ENCODE measurements at places on chromosomes 4 and X.

DNA sequence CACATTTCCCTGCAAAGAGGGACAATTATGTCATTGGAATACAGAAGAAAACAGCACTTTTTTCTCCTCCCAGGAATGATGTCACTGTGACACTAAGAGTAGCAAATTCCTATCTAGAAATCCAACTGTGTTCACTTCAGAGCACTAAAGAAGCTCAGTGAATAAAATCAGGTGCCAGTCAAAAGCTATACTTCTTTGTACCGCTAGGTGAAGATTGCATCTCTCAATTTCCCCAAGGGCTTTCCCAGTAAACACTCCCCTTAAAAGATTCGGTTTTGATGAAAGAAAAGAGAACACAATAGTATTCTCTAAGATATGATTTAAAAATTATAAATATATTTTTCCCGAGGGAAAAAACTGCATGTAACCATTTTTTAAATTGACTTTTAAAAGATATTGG, 104.7 kb upstream of the MID1 start:
- no peak overlapping the region for H3K4me3 ChIP-seq
- no peak overlapping the region for H3K27ac ChIP-seq
- H3K27me3 ChIP-seq = no peaks in the 10 kb centered on the region
- no peaks in the 10 kb centered on the region for H3K4me1 ChIP-seq

DNA sequence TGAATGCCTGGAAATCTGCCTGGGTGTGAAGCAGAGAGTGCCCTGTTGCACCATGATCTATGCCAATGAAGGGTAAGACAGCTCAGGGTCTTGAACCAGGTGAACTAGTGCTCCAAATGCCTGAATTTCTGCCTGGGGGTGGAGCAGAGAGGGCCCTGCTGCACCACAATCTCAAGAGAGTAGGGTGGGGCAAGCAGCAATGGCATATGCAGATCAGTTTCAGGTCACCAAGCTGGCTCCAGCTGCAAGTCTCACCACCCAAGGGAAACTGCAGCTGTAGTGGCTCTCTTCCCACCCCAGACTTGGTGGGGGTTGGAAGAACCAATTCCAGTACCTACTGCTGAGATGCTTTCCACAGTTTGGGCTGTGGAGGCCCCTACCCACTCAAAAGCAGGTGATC, 147.0 kb downstream of the SPANXN1 start:
- no peaks in the 10 kb centered on the region for H3K36me3 ChIP-seq
- no peak overlapping the region for H3K4me3 ChIP-seq
- H3K27ac ChIP-seq = no peak overlapping the region
- no peaks in the 10 kb centered on the region for H3K27me3 ChIP-seq
- DNase-seq = no peak

DNA sequence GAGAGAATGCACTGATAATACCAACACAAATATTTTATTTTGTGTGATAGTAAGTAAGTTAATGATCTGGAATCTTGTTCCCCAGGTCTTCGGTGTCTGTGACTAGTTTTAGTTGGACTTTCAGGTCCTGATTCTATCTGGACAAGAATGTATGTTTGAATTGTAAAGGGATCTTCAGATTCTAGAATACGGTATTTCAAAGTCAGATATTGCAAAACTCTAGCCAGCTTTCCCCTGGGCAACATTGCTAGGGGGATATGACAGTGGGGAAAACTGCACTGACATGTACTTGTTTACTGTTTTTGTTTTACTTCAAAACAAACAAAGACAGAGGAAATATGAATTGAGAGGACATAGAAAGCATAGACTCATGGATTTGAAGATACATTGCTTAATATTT, 489.0 kb downstream of the FAM133A start:
- no peak overlapping the region for H3K27ac ChIP-seq
- H3K4me3 ChIP-seq = no peak overlapping the region
- DNase-seq = no peak
- no peaks in the 10 kb centered on the region for H3K4me1 ChIP-seq

DNA sequence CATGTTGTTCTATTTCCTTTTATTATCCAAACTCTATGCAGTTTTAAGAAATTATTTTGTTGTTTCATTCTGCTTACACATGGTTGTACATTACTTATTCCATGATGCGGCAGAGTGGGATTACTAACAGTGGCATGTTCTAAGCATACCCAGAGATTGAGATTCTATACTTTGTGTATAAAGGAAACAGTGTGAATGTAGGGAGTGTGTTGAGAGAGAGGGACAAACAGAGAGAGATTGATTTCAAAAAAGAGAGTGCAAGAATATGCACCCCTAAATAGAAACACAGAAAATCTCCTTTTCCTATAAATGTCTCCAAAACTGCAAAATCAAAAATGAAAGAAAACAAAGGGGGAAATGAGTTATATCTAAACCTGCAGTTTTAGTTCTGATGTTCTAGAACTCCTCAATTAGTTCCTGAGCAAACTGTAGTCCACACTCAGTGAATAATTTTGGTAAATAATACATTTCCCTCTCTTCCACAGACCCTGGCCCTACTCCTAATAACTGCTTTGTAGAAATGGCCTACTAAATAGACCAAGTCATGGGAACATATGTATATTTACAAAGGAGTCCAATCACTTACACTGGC, 31.0 kb downstream of the SLC9B1 start:
- H3K4me1 ChIP-seq = no peaks in the 10 kb centered on the region
- DNase-seq = no peak
- no peaks in the 10 kb centered on the region for H3K36me3 ChIP-seq
- H3K27ac ChIP-seq = no peak overlapping the region
- no peaks in the 10 kb centered on the region for H3K27me3 ChIP-seq

DNA sequence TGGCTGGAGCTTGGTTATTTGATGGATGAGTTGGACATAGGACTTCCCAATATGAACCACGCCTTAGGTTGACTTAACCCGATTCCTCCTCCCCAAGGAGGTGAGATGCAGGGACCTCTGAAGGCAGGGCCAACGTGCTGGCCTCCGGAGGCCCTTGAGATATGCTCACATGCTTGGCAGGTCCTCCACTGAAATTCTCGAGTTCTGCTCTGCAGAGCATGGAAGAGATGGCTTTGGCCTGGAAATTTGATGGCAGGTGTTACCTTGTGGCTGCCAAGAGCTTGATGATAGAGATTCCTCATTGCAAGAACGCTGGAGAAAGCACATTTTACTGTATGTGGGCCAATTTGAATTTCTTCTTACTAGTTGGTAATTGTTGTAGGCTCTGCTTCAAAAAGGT, 117.4 kb upstream of the LIMCH1 start:
- no peaks in the 10 kb centered on the region for H3K27me3 ChIP-seq
- peaks cover 7% of the 10 kb centered on the region for H3K36me3 ChIP-seq
- H3K4me1 ChIP-seq = no peaks in the 10 kb centered on the region
- H3K27ac ChIP-seq = no peak overlapping the region

- peaks cover 5% of the 10 kb centered on the region for H3K4me1 ChIP-seq
- no peak for DNase-seq
- peaks cover 11% of the 10 kb centered on the region for H3K36me3 ChIP-seq
- no peaks in the 10 kb centered on the region for H3K27me3 ChIP-seq
- no peak overlapping the region for H3K4me3 ChIP-seq
Observed at GRCh38 chr4:182823576-182823975, 93.6 kb downstream of the DCTD start.

DNA sequence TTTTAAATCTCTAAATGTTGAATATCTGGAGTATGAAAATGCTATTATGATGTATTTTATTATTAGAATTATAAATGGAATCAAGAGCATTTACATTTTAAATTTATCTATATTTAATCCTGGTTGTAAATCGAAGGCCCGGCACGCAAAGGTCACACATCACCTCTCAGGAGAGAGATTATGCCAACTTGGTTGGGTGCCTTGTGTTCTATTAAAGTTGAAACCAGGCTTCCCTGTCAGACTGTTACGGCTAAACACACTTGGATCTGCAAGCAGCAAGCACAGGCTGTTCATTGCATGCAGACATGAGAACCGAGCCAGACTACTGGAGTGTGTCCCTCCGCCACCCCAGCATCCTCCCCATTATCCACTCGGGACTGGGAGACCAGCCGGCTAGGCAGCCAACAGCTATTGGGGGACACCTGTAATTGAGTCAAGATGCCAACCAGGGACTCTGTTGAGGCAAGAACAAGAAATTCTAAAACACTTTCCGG, 16.4 kb upstream of the SEL1L3 start:
- H3K4me3 ChIP-seq = no peak overlapping the region
- H3K27ac ChIP-seq = no peak overlapping the region
- no peak for DNase-seq
- no peaks in the 10 kb centered on the region for H3K36me3 ChIP-seq

DNA sequence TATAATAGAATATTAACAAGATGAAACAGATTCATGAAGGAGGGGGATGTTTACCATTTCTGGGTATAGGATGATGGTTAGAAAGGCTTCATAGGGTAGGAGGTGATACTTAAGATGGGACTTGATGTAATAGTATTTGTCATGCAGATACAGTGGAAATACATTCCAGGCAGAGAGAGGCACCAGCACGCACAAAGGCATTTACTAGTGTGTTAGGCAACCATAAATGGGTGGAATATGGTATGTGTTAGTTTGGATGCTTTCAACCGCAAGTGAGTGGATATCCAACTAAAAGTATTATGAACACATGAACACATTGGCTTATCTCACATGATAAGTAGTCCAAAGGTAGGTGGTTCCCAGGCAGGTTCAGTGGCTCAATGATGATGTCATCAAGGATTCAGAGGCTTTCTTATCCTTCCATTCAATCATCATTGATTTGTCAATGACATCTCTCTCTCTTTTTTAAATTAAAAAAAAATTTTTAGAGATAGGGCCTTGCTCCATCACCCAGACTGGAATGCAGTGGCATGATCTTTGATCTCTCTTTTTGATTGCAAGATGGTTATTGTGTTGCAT, 12.7 kb upstream of the STARD8 start:
- no peak overlapping the region for H3K4me3 ChIP-seq
- no peak overlapping the region for H3K27ac ChIP-seq
- H3K36me3 ChIP-seq = no peaks in the 10 kb centered on the region
- no peaks in the 10 kb centered on the region for H3K27me3 ChIP-seq
- no peaks in the 10 kb centered on the region for H3K4me1 ChIP-seq

DNA sequence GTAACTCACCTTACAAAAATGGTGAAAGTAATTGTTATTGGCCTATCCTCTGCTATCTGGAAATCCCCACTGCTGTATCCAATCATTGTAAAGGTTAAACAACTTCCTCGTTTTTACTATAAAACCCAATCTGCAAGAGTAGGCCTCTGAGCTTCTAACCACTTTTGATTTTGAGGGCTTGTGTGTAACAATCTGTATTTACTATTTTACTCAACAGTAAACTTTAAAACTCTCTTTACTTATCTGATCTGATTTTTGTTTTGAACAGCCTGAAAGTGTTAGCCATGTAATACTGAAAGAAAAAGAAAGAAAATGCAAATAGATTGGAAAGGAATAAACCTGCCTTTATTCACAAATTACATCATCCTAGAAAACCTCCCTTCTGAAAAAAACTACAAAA, 63.1 kb downstream of the SLC10A7 start:
- no peaks in the 10 kb centered on the region for H3K4me1 ChIP-seq
- DNase-seq = no peak
- H3K27ac ChIP-seq = no peak overlapping the region
- no peaks in the 10 kb centered on the region for H3K36me3 ChIP-seq
